ENCODE measurements at places on chromosomes 12 and 14.

DNA sequence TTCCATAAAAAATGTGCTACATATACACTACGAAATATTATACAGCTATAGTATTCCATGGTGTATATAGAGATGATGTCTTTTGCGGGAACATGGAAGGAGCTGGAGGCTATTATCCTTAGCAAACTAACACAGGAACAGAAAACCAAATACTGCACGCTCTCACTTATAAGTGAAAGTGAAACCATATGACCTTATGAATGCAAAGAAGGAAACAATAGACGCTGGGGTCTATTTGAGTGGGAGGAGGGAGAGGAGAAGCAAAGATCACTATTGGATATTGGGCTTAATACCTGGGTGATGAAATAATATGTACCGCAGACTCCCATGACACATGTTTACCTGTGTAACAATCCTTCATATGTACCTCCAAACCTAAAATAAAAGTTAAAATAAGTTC, 142.8 kb downstream of the LRFN5 start:
- no peak for DNase-seq

GRCh38 chr12:57619434-57620244, 8.4 kb downstream of the ARHGEF25 start:
- no peak for DNase-seq

DNA sequence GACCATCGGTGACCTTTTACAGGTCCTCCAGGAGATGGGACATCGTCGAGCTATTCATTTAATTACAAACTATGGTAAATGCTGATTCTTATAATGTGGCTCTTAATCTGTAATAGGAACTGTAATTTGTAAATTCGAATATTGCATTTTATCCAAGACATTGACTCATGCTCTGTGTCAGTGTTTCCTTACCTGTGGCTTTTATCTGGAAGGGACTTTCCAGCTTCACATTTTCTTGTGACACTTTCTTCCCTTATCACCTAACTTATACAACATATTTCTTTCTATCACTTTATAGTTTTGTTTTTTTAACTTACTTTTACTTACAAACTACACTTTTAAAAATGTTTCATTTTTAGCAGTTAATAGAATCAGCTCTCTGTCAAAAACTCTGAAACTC, 14.8 kb downstream of the IRAK3 start:
- no peak for DNase-seq

DNA sequence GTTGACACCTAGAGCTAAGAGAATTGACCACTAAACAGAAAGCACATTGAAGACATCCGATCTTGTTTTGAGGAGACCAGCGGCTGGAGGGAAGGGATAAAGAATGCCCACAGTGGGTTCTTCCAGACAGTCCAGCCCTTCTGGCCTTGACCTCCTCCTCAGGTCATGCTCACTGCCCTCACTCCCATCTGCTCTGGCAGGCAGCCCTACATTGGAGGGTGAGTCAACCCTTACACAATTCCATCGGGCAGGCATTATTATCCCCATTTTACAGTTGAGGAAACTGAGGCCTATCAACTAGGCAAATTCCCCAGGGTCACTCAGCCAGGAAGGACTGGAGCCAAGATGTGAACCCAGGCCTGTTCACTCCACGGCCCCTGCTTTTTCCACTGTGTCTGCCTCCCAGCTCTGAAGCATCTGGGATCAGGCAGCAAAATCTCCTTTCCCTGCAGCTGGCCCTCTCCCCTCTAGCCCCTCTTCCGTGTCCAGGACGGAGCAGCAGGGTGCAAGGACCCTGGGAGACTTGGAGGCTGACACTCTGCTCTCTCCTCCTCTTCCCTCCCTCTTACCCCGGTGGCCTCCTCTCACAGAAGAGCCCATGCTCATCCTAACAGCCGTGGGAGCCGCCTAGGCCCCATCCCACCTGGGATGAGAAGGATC, 5.3 kb downstream of the SCNN1A start:
- DNase-seq = no peak

- no peak for DNase-seq
Measured at GRCh38 chr12:75591628-75592027, 80.2 kb upstream of the KRR1 start.

DNA sequence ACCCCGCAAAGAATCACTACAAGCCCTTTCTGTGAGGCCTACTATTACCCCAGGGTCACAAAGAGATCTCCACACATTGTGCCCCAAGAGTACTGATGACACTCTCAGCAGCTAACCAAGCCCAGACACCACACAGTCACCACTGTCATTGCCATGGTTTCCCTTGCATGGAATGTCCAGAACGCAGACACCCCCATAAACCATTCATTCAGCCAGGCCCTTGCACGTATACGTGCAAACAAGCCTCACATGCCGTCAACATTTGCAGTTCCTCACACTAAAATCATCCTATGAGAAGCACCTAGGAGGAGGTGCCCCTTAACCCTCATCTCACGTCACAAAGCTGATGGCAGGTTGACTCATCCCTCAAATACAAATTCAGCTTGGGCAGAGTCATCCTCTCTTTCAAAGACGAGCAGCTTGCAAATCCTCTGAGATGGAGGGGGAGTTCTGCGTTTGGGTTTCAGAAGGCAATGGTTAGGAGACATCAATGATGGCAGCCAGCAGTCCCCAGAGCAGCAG, 17.1 kb upstream of the KRT77 start:
- DNase-seq = no peak

- DNase-seq = no peak
Measured at GRCh38 chr12:13670285-13670866, 311.0 kb downstream of the GRIN2B start.

- no peak for DNase-seq
Measured at GRCh38 chr12:101356794-101357193, 50.8 kb downstream of the ARL1 start.

- DNase-seq = no peak
Measured at GRCh38 chr12:96241846-96242256, 47.7 kb downstream of the ELK3 start.

DNA sequence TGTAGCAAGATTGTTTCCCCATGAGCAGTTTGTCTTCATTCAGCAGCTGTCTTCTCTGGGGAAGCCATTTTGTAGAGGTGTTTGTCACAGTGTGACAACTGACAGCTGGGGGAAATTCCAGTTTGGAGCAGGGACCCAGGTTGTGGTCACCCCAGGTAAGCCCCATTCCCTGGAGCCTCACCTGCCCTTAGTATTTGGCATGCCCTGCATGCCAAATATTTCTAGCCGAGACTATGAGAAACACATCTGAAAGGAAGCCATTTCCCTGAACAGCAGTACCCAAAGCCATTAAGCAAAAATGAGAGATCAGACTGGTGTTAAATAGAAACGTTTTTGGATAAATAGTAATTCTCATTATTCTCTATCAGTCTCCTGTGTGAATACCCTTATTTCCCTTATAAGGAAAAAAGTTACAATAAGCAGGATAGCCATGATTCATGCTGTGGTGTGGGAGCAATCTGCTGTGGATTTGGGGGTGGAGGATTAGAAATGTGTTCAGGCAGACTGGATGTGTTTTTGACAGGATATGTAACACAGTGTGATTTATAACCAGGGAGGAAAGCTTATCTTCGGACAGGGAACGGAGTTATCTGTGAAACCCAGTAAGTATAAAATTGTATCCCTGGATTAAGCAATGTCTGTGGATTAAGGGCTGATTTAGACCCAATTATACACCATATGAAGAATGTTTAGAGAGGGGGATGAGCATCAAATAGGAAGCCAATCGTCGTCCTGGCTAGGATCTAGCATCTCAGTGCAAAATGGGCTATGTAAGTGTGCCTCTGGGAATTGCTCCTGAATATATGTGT, 68.9 kb downstream of the DAD1 start:
- no peak for DNase-seq

All from amygdala (tissue), 56 donors.